ENCODE measurements at places on chromosomes 13 and 19.
A peak's percentile ranks its signal among the peaks of the same experiment; 100 is the strongest.

- no peak for DNase-seq
- peaks cover 16% of the 10 kb centered on the region for H3K4me1 ChIP-seq
- no peak overlapping the region for H3K27ac ChIP-seq
- no peaks in the 10 kb centered on the region for H3K36me3 ChIP-seq
- no peak overlapping the region for H3K4me3 ChIP-seq
Measured at GRCh38 chr13:26756961-26757360, 3.6 kb downstream of the GPR12 start.

DNA sequence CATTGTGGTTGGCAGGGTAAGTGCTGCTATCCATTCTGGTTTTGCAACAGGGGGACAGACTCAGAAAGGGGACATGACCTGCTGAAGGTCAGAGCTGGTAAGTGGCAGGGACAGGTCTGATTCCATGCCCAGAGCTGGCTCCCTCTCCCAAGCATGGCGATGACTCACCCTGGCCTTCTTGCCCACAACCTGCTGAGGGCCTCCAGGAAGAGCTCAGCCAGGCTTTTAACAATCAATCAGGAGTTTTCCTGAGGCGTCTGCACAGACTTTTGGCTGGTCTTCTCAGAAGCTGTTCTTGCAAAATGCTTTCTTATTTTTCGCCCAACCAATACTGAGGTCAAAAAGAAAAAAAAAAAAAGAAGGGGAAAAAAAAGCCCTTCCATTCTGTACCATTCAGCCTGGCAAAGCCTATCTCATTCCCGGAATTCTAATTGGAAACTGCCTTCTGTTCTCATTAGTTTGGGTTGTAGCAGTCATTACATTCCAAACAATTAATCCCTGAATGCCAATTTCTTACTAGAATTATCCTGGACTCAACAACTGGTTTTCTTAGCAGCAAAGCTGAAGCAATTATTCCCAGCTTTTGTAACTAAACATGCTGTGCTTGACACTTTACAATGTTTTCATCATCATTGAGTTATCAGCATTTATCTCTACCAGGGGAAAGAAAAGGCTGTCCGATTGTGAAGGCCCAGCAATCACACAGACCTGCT is 17.7 kb downstream of the SIAH3 start:
- no peak overlapping the region for H3K4me3 ChIP-seq
- no peak overlapping the region for H3K27ac ChIP-seq
- H3K4me1 ChIP-seq, result no peaks in the 10 kb centered on the region
- peaks cover 29% of the 10 kb centered on the region for H3K27me3 ChIP-seq
- no peak for DNase-seq
- no peaks in the 10 kb centered on the region for H3K36me3 ChIP-seq

- no peaks in the 10 kb centered on the region for H3K27me3 ChIP-seq
- no peak overlapping the region for H3K27ac ChIP-seq
- no peak for DNase-seq
- H3K4me3 ChIP-seq, result no peak overlapping the region
- H3K36me3 ChIP-seq, result no peaks in the 10 kb centered on the region
- H3K4me1 ChIP-seq, result no peaks in the 10 kb centered on the region
Measured at GRCh38 chr13:66071029-66071428, 1159.1 kb downstream of the PCDH9 start.

- peak; percentile 21 for DNase-seq
- peaks cover 19% of the 10 kb centered on the region for H3K36me3 ChIP-seq
- H3K27me3 ChIP-seq, result no peaks in the 10 kb centered on the region
- peak overlapping the region; percentile 93 for H3K27ac ChIP-seq
- H3K4me1 ChIP-seq, result peaks cover 32% of the 10 kb centered on the region
Measured at GRCh38 chr13:60397704-60398378, 821 bp downstream of the TDRD3 start.

DNA sequence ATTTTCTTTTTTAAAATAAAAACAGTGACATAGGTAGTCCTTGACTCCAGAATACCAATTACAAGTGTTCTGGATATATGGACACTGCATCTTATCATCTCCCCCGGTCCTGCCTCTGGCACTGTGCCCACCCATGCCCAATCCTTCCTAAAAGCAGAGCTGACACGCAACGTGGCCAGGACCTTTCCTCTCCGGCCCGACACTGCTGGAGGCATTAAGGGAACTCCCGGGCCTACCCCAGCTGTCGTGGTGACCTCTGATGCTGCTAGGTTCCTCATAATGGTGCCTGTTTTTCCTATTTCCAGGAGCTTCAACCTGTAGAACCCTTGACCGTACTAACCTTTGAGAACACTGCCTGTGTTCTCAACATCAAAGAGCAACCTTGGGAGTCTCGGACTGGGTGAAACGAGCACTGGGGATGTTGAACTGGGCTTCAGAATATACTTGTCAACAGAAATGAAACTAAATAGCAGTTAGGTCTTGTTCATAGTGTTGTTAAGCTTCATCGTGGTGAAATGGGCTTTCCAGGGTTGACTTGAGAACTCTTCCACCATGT is 13.9 kb upstream of the RNF113B start:
- H3K27me3 ChIP-seq, result peaks cover 10% of the 10 kb centered on the region
- H3K4me1 ChIP-seq, result no peaks in the 10 kb centered on the region
- DNase-seq, result no peak
- H3K4me3 ChIP-seq, result no peak overlapping the region
- no peak overlapping the region for H3K27ac ChIP-seq

DNA sequence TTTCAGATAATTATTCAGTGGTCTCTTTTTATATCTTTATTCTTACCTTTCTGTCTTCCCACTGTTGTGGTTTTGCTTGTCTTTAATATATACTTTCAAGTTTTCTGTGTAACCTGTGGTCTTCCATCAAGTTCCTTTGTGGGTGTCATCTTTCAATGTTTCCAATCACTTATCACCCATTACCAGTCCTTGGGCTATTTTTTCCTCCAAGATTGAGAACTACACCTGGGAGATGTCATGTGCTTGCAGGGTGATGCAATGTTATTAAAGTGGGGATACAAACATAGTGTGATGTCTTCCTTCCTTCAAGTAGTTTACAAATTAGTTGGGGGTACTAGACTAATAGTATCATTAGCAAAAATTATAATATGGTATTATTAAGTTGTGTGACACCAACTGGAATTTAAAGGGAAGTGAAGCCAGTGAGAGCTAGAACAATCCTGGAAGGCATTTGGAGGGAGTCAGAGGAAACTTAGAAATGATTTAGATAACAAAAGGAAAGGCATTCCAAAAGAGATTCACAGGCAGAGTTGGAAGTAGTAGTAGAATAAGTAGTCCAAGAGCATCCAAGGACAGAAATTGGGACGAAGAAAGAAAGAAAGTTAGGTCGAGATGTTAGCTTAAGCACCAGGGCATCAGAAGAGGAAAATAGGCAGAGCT is 3.4 kb downstream of the FNDC3A start:
- no peak for DNase-seq
- peaks cover 47% of the 10 kb centered on the region for H3K4me1 ChIP-seq
- no peak overlapping the region for H3K27ac ChIP-seq
- H3K4me3 ChIP-seq, result peak overlapping the region; percentile 47
- H3K36me3 ChIP-seq, result peaks cover 12% of the 10 kb centered on the region

DNA sequence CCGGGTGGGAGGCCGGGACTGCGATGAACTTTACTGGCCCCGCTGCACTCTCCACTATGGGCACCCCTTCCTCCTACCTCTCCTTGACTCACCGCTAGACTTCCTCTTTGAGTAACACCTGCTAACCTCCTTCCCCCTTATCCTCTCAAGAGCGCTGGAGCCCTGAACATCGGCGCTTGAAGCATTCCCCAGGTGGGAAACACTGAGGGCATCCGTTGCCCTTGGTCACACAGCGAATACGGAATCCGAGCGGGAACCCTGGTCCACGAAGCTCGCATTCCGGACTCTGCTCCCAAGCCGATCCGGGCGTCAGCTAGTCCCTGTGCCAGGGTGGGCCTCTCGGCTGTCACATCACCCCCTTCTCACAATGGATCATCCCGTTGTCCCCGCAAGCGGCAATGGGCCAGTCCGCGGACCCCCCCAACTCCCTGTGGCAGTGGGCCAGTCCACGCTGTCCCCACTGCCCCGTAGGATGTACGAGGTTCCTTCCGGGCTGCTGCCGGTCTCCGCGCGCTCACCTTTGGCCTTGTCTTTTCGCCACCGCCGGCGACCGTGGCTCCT is 4.2 kb downstream of the LIPE start:
- H3K4me1 ChIP-seq, result peaks cover 42% of the 10 kb centered on the region
- DNase-seq, result peak; percentile 66
- H3K36me3 ChIP-seq, result peaks cover 11% of the 10 kb centered on the region
- H3K27ac ChIP-seq, result peak overlapping the region; percentile 92
- H3K27me3 ChIP-seq, result no peaks in the 10 kb centered on the region

DNA sequence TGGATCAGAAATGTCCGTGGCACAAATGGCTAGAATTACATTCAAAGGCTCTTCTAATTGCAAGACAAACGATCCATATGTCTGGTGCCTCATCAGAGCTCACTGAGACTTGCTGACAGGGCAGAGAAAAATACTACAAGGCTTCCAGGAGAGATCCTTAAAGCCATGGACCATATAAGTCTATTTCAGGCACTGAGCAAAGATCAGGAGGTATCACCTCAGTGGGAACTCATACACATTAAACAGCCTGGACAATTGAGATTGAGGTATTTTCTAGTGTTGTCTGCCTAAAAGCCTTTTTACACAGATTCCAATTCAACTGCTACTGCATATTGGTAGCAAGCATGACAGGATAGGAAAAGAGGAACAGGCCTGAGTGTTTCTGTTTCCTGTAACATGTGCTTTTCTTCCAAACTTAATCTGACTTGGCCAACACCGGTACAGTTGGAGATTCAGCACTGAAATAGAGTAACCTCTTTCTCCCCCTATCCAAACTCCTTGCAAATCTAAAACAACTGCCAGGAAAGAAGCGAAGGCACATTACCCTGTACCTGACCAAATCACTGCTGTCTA is 65.9 kb downstream of the SERP2 start:
- DNase-seq, result no peak
- peaks cover 10% of the 10 kb centered on the region for H3K36me3 ChIP-seq
- no peaks in the 10 kb centered on the region for H3K27me3 ChIP-seq
- no peak overlapping the region for H3K27ac ChIP-seq
- peaks cover 34% of the 10 kb centered on the region for H3K4me1 ChIP-seq
- no peak overlapping the region for H3K4me3 ChIP-seq

- peaks cover 3% of the 10 kb centered on the region for H3K4me1 ChIP-seq
- no peak overlapping the region for H3K4me3 ChIP-seq
Measured at GRCh38 chr13:88086577-88086976, 415.4 kb downstream of the SLITRK5 start.

- peaks cover 29% of the 10 kb centered on the region for H3K4me1 ChIP-seq
- H3K27me3 ChIP-seq, result peaks cover 4% of the 10 kb centered on the region
- H3K4me3 ChIP-seq, result no peak overlapping the region
Measured at GRCh38 chr19:39542206-39542605, 2.2 kb upstream of the EID2 start.

GRCh38 chr19:4130744-4131438 is 7.0 kb upstream of the MAP2K2 start:
- peaks cover 3% of the 10 kb centered on the region for H3K36me3 ChIP-seq

DNA sequence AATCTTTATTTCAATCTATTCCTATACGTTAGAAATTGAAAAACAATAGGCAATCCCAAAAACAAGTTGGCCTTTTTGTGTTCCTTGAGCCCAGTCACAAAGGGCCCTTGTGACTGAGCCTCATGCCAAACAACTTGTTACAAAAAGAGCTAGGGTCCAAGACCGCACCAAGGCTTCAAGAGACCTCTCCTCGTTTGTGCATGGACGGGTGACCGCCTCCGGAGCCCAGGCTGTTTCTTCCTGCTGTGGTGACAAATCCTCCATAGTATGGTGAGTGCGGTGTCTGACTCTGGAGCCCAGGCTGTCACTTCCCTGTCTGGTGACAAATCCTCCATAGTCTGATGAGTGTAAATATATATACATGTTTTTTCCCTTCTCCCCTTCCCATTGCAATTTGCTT is 63.7 kb downstream of the ZNF93 start:
- no peak overlapping the region for H3K4me3 ChIP-seq
- DNase-seq, result no peak
- no peaks in the 10 kb centered on the region for H3K36me3 ChIP-seq
- H3K27ac ChIP-seq, result no peak overlapping the region

- H3K4me1 ChIP-seq, result no peaks in the 10 kb centered on the region
- no peak overlapping the region for H3K4me3 ChIP-seq
- no peak for DNase-seq
- H3K27me3 ChIP-seq, result peaks cover 20% of the 10 kb centered on the region
- no peak overlapping the region for H3K27ac ChIP-seq
- H3K36me3 ChIP-seq, result no peaks in the 10 kb centered on the region
Measured at GRCh38 chr13:39512687-39513086, 90.3 kb downstream of the LHFPL6 start.

- H3K4me1 ChIP-seq, result no peaks in the 10 kb centered on the region
- no peaks in the 10 kb centered on the region for H3K27me3 ChIP-seq
- no peak overlapping the region for H3K27ac ChIP-seq
- DNase-seq, result no peak
- H3K36me3 ChIP-seq, result no peaks in the 10 kb centered on the region
Measured at GRCh38 chr13:109500146-109500773, 286.1 kb downstream of the IRS2 start.

DNA sequence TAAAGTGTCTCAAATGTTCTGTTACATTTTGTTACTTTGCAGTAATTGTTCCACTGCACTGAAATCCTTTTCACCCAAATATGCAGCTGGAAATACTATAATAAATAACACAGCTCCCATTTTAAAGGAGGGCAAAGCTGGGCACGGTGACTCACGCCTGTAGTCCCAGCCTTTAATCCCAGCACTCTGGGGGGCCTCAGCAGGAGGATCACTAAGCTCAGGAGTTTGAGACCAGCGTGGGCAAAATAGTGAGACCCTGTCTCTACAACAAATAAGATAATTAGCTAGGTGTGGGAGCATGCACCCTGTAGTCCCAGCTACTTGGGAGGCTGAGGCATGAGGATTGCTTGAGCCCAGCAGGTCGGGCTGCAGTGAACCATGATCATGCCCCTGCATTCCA is 7.5 kb upstream of the UBAC2 start:
- peaks cover 18% of the 10 kb centered on the region for H3K4me1 ChIP-seq
- DNase-seq, result no peak
- peak overlapping the region; percentile 41 for H3K27ac ChIP-seq

- H3K4me3 ChIP-seq, result no peak overlapping the region
- peaks cover 4% of the 10 kb centered on the region for H3K36me3 ChIP-seq
- peaks cover 7% of the 10 kb centered on the region for H3K4me1 ChIP-seq
- no peaks in the 10 kb centered on the region for H3K27me3 ChIP-seq
Measured at GRCh38 chr13:30668312-30668711, 50.6 kb downstream of the USPL1 start.

DNA sequence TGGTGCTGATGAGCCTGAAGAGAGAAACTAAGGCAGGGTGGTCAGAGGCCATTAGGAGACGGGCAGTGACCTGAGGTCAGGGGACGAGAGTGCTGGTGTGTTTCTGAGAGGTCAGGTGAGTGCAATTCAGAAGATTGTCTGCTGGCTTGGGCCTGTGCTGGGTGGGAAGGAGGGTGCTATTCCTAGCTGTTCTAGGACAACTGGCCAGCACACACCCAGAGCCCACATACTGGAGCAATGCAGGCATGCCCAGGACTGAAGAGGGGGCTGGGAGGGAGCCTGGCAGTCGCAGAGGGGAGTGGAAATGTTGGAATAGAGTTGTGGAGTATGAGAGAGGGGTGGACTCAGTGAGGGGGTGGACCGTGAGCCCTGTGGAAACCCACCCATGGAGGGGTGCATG is 16.5 kb downstream of the ARHGEF7 start:
- no peaks in the 10 kb centered on the region for H3K4me1 ChIP-seq
- H3K27me3 ChIP-seq, result peaks cover 28% of the 10 kb centered on the region
- no peak overlapping the region for H3K27ac ChIP-seq
- no peak for DNase-seq
- no peak overlapping the region for H3K4me3 ChIP-seq

GRCh38 chr19:58387338-58388174 is 487 bp downstream of the RPS5 start:
- peak overlapping the region; percentile 92 for H3K4me3 ChIP-seq
- peaks cover 80% of the 10 kb centered on the region for H3K36me3 ChIP-seq
- no peak for DNase-seq
- H3K27me3 ChIP-seq, result no peaks in the 10 kb centered on the region
- H3K4me1 ChIP-seq, result peaks cover 22% of the 10 kb centered on the region
- peak overlapping the region; percentile 97 for H3K27ac ChIP-seq
